Uterus (tissue), 4 donors: ENCODE measurements at places on chromosomes 3 and 15.
A peak's percentile ranks its signal among the peaks of the same experiment; 100 is the strongest.

DNA sequence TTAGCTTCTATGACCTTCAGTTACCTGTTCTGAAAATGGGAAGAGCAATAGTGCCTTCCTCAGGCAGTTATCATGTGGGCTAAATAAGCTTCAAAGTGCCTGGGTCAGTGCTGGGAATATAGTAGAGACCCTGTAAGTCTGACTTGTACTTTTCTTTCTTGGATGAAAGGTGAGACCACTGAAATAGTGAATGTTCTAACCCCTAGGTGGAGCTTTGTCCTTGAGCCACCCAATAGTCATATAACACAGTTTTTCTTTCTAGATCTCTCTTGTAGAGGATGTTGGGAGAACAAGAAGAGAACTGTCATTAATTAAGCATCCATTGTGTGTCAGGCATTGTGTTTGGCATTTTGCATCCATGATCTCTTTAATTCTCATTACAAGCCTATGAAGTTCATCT is 13.0 kb upstream of the BFSP2 start:
- DNase-seq = no peak

DNA sequence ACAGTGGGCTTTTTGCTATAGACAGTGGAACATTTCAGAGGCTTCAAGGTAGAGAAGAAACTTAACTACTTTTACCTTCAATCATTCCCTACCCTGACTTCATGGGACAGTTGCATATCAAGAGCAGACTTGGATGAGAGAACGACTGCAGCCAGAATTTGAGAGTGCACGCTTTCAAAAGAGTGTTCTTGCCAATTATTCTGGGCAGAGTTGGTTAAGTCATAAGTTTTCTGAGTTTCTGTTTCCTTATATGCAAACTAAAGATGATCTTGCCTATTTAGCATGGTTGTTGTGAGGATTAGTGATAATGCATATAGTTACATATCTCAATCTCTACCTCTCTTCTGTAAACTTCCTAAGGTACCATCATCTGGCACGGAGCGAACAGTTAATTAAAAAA is 7.6 kb downstream of the SLC9A9 start:
- DNase-seq = no peak

GRCh38 chr3:181917027-181917426 is 205.3 kb downstream of the SOX2 start:
- DNase-seq = no peak

DNA sequence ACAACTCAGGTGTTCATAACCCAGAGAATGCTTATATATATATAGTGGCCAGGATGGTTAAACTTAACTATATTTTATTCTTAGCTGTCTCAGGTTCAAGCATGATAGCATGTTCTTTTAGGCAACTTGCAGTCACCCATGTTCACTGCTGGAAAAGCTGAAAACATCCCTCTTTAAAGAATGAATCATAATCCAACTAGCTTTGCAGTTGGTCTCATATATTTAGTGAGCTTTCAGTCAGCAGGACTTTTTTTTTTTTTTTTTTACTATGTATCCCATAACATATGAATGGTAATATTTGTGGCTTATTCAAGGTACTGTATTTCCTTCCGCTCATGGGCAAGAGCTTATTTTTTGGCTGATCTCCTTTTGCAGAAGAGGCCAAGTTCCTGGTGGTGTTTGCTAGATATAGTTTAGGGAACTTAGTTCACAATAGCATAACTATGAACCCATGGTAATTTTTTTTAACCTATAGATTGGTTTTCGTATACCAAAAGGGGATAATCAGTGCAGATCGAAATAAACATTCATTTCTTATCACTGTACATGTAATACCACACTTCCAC is 77.6 kb downstream of the CMSS1 start:
- no peak for DNase-seq

- no peak for DNase-seq
These were observed 53.4 kb downstream of the FILIP1L start for GRCh38 chr3:100060685-100061484.

DNA sequence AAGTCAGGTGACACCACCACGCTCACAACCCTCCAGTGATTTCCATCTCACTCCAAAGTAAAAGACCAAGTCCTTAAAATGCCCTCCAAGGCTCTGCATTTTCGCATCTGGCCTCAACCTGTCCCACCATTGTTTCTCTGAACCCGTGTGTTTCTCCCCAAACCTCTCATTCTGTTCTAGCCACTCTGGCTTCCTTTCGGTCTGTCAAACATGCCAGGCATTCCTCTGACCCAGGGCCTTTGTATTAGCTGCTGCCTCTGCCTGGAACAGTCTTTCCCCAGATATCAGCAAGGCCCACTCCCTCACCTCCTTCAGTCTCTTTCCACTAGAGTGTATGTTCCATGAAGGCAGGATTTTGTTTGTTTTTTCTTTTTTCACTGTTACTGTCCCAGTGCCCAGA is 16.0 kb downstream of the MAP2K5 start:
- no peak for DNase-seq

DNA sequence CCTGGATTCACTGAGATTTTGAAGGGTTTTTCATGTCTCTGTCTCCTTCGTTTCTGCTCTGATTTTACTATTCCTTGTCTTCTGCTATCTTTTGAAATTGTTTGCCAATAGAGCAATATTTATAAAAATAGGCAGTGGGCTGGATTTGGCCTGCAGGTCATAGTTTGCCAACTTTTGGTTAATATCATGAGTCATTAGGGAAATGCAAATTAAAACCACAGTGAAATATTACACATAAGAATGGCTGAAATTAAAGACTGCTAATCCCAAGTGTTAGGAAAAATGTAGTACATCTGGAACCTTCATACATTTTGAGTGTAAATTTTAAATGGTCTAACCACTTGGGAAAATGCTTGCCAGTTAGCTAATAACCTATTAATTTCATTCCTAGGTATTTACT is 56.3 kb downstream of the ABI3BP start:
- DNase-seq = no peak

- DNase-seq = peak; percentile 55
These were observed 13.0 kb upstream of the CSK start for GRCh38 chr15:74768771-74769342.

DNA sequence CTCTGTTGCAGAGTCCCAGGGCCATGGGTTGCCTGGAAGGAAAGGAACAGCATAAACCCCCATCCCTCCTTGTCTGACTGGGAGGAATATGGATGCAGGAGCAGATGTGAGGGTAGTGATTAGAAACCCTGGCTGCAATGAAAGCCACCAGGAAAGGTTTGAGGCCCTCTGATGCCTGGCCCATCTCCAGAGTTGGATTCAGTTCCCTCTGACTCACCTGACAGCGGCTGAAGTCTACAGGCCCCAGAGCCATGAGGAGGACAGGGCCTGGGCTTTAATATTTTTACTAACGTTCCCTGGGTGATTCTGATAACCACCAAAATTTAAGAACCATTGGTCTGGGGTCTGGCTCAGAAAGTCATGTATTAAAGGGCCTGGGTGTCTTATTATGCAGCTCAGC is 214.0 kb downstream of the EPHB1 start:
- no peak for DNase-seq

GRCh38 chr3:19881036-19881435 is 53.0 kb downstream of the EFHB start:
- no peak for DNase-seq

GRCh38 chr3:155704061-155704460 is 40.8 kb downstream of the PLCH1 start:
- no peak for DNase-seq

DNA sequence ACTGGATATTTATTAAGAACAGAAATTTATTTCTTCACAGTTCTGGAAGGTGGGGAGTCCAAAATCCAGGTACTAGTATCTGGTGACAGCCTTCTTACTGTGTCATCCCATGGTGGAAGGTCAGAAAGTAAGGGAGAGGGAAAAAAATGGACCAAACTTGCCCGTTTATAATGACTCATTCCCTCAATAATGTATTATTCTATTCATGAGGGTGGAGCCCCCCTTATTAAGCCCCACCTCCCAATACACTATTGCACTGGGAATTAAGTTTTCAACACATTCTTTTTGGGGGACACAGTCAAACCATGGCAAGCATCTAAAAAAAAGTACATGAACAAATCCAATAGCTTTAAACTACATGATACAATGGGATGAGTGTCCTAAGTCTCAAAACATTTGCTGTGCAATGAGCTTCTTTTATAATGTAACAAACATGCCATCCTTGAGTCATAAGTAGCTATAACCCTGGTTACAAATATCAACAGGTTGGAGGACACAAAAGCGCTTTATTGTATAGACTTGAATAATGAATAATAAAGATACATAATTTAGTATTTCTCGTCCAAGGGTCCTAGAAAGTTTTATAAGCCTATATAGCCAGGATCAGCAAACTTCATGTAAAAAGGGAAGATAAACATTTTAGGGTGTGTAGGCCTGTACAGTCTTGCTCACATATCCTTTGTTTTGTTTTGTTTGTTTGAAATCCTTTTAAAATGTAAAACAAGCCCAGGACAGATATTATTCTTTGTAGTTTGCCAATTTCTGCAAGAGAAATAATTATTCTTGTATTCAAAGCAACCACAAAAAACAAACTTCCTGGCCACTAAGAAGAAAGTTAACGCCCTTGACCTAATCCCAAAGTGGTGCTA is 160.6 kb upstream of the RAP2B start:
- no peak for DNase-seq

DNA sequence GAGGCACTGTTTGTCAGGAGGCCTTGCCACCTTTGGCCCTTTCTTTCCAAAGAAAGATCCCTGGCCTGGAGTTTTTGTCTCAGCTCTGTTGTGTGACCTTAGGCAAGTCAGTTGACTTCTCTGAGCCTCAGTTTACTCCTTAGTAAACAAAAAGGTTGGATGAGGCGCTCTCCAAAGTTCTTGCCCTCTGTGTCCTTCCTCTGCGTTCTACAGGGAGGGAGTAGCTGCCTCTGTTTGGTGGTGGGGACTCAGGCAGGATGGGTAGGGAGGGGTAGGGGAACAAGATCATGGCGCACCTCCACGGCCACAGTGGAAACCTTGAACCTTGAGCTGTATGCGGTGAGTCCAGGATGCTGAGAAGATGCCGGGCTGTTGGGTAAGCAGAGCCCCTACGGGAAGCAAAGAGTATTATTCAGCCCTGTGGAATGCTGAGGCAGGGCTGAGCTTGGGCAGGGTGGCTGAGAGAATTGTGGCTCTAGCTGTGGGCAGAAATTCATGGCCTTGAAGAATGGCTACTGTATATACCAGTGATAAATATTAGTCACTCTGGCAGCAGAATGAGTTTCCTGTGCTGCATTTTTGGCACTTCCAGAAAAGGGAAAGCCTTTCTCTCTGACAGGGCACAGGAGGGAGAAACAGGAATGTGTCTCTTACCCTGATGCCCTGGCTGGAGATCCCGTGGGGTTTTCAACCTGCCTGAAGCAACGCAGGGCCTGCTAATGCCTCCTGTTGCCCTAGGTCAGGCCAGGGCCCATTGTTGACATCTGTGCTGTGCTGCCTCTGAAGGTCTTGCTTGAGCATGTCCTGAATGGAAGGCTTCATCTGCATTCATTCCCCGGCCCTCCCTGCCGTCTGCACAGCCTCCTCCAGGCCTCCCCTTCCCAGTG is 39.9 kb downstream of the SMAD3 start:
- peak; percentile 61 for DNase-seq

DNA sequence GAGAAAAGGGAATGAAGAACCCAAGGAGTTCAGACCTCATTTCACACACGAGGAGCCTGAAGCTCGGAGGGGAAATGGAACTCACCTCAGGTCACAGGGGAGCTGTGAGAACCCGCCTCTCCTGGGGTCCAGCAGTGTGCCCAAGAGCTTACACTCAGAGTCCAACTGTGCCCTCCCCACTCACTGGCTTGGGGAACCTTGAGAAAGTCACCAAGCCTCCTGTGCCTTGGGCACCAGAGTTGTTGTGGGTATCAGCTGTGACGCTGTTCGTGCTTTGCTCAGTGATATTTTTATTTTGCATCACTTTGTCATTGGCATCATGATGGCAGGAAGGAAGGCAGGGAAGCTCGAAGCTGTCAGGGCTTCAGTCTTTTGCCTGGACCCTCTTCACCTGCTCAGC is 83.4 kb downstream of the TLE3 start:
- DNase-seq = no peak

DNA sequence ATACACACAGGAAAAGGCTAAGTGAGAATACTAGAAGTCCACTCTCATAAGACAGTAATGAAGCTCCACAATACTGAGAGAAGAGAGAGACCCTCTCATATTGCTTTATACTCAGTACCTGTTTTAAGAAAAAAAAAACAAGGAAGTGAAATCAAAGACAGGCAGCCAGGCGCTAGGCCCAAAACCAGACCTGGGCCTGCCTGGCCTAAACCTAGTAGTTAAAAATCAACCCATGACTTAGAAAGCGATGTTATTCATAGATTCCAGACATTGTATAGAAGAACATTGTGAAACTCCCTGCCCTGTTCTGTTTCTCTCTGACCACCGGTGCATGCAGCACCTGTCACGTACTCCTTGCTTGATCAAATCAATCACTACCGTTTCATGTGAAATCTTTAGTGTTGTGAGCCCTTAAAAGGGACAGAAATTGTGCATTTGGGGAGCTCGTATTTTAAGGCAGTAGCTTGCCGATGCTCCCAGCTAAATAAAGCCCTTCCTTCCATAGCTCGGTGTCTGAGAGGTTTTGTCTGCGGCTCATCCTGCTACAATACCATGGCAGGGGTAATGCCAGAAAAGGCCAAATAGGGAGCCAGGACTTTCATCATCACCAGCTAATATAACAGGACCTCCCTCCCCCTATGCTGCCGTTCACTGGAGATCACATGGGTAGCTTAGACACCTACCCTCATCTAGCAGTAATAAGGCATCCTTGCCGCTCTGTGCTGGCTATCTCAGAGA is 1294.1 kb downstream of the NSUN3 start:
- DNase-seq = no peak

DNA sequence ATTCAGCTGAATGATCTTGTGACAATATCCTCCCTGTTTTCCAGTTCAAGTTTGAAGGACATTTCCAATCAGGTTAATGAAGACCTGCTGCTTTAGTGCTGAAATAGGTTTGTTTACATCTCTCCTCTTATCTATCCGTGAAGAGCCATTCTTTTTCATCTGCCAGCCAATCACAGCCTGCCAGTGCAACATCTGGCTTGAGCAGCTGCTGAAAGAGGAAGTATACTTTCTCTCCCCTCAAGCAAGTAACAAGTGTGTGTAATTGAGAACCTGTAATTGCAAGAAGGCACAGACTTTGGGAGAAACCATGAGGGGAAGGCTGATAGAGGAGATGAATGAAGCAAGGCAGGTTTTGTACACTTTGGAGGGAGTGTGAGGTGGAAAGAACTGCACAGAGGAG is 404.3 kb downstream of the AGBL1 start:
- no peak for DNase-seq

- no peak for DNase-seq
These were observed 4.0 kb upstream of the GBE1 start for GRCh38 chr3:81765400-81765799.

DNA sequence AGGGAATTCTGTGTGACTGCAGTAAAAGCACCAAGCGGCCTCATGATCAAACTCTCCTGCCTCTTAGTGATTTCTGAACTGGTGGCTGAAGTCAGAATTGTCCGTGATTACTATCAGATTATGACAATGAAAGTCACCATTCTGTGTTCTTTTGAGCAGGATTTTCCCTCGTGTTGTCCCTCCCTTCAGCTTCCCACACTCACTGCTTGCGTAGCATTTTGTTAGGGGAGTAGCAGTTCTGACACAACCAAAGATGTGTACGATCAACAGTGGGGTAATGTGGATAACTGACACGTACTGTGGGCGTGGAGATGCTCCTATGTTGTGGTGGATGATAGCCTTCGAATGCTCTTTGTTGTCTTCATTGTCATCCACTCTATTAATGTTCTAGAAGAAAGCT is 67.8 kb upstream of the ICE2 start:
- DNase-seq = no peak
